Right renal pelvis (tissue), 4 donors: ENCODE measurements at places on chromosomes 3 and 15. TPM values are rescaled to one million over a fixed set of nuclear protein-coding genes. Genes with fewer than 3 reads are reported as not detected.

GRCh38 chr15:22866079-22866478 lies 27.6 kb downstream of the NIPA2 start:
- DNase-seq, result no peak

The PROK2 gene
- polyA plus RNA-seq, result 0.06 TPM

DNA sequence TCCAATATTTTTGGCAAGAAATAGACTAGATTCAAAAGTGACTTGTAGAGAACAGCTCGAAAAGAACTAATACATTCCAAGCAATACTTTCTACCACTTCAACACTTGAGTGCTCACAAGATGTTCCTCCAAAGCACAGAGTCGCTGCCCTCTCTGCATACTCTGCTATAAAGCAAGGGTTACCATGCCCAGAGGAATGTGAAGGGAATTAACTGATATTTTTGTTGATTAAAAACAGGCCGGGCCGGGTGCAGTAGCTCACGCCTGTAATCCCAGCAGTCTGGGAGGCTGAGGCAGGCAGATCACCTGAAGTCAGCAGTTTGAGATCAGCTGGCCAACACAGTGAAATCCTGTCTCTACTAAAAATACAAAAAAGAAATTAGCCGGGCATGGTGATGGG lies 57.6 kb upstream of the CSPG5 start:
- DNase-seq, result no peak

DNA sequence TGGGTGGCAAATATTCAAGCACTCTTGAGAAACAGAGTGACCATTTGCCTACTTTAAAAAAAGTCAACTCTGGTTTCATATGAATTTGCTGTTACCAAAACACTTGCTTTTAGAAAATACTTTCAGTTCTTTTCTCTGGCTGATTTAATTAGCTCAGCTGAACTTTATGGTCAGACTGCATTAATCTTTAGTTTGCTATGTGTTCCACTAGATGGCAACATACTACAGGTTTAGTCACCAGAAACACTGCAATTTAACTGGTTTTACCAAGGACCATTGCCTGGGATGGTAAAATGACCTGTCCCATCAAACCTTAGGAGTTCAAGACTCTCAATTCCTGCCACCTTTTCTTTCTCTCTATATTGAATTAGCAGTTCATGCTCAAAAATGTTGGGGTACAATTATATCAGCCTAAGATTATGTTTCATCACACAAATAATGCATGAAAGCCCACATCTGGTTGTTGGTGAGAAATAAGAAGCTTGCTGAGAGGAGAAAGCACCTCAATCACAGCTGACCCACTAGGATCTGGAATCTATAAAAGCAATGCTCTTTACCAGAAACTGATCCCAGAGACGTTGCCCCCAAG lies 14.2 kb downstream of the EIF4E3 start:
- DNase-seq, result no peak

DNA sequence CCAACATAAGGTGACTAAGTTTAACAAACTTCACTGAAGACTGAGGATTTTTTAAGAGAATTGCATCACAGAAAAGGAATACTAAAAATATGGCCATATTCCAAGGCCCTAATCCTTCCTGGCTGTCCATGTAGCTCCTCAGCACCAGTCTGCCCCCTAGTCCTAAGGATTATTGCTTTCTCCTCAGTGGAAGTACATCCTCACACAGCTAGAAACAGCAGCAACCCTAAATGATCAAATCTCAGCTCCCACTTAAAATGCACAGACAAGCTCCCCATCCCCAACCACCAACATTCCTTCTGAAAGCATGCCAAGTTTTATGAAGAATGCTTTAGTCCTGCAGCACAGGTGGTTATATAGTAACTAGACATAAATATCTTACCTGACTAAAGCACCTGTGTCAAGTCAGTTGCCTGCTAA lies 14.7 kb downstream of the ST3GAL6 start:
- no peak for DNase-seq

The SLC22A13 gene
- polyA plus RNA-seq, result 1.6 TPM

The EPM2AIP1 gene
- 56.0 TPM for polyA plus RNA-seq

GRCh38 chr3:21795152-21795837 lies 44.3 kb upstream of the ZNF385D start:
- DNase-seq, result no peak

DNA sequence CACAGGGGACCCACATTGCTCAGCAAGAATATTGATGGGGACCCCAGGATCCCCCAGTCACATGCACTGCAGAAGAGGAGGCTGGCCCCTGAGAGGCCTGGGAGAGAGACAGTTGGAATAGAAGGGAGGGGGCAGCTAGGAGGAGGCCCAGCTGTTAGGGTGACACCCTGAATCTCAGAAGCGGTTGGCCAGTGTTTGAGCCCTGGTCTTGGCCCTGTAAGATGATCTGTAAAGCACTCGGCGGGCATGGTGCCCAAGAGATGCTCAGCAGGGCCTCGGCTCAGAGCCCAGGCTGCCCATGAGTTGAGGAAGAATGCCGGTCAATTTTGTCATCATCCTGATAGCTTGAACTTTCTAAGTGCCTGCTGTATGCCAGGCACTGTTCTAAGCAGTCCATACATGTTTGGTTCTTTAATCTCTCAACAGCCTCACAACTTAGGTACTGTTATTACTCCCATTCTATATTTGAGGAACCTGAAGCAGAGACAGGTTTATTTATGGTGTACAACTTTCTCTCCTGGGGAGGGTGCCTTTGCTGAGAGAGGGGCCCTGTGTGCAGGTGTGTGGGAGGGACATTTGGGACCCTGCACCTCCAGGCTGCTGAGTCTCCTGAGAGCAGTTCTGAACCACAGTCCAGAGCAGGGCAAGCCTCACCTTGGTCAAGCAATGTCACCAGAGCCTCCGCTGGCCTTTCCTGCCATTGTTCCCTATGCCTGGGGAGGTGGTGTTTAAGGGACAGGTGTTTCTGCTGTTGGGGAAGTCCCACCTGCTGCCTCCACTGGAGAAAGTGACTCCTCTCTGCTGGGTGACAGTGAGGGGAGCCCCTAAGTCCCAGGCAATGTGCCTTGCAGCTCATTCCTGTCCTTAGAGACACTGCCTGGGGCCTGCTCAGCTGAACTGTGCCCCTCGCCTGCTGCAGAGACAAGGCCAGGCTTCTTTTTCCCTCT lies 26.0 kb downstream of the SLC6A6 start:
- DNase-seq, result no peak

DNA sequence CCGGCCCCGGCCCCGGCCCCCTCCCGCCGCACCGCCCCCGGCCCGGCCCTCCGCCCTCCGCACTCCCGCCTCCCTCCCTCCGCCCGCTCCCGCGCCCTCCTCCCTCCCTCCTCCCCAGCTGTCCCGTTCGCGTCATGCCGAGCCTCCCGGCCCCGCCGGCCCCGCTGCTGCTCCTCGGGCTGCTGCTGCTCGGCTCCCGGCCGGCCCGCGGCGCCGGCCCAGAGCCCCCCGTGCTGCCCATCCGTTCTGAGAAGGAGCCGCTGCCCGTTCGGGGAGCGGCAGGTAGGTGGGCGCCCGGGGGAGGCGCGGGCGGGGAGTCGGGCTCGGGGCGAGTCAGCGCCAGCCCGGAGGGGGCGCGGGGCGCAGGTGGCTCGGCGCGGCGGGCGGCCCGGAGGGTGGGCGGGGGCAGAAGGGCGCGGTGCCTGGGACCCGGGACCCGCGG lies 352 bp downstream of the CHRD start:
- no peak for DNase-seq

The C3orf22 gene
- 0.06 TPM for polyA plus RNA-seq

GRCh38 chr3:48118322-48118721 lies 69.9 kb downstream of the CDC25A start:
- no peak for DNase-seq

- peak; percentile 38 for DNase-seq
Measured at GRCh38 chr3:24829011-24829581, 334.4 kb upstream of the THRB start.

GRCh38 chr3:148759430-148759829 lies 61.7 kb downstream of the AGTR1 start:
- DNase-seq, result no peak

The MUC13 gene
- 0.03 TPM for polyA plus RNA-seq

DNA sequence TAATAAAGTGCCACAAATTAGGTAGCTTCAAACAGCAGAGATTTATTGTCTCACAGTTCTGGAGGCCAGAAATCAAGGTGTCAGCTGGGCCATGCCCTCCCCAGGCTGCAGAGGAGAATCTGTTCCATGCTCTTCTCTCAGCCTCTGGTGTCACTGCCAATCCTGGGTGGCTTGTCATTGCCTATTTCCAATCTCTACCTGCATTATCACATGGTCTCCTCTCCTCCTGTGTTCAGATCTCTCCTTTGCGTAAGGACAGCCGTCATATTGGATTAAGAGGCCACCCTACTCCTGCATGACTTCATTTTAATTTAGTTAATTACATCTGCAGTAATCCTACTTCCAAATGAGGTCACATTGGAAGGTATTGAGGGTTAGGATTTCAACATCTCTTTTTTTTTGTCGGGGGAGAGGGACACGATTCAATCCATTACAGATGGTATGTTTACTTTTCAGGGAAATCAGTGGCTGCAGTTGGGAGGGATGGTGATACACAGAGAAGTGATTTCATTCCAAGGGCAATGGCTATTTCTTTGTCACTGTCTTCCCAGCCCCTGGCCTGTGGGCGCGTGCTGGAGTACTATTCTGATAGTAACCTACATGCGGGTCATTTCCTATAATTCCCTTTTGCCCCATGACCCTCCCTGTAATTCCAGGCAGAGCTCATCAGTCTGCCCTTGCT lies 169.4 kb downstream of the MINAR1 start:
- DNase-seq, result no peak

The GLDN gene
- 0.24 TPM for polyA plus RNA-seq

DNA sequence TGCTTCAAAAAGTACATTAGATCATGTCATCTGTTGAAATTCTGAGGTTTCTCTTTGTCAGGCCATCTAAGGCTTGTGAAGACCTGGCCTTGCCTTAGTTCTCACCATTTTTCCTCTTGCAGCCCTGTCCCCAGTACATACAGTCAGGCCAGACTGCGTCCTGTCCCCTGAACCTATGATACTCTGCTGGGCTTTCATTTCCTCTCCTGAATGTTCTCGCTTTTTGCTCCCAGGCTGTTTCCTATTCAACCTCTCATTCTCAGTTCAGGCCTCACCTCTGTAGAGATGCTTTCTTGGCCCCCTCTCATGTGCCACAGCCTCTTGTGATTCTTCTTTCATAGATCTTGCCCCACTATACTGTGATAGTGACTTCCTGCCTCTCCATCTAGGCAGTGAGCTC lies 648.8 kb upstream of the KCNMB2 start:
- no peak for DNase-seq

- no peak for DNase-seq
Measured at GRCh38 chr15:29226436-29227208, 43.0 kb downstream of the NSMCE3 start.

GRCh38 chr3:164459521-164460151 lies 618.7 kb downstream of the SI start:
- DNase-seq, result no peak

- no peak for DNase-seq
Measured at GRCh38 chr3:120300971-120301370, 15.9 kb upstream of the GPR156 start.

DNA sequence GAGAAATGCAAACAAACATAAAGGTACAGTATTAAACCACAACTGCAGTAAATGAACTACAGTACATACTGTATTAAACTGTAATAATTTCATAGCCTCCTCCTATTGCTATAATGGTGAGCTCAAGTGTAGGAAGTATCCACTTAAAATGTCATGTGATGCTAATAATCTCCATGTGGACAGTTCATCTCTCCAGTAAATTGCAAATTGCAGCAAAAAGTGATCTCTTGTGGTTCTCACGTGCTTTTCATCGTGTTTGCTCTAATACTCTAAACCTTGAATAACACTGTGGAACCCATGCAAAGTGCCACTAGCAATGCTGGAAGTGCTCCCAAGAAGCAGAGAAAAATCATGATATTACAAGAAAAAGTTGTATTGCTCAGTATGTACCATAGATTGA lies 9.2 kb upstream of the FNDC3B start:
- DNase-seq, result no peak

- DNase-seq, result peak; percentile 48
Measured at GRCh38 chr3:69542089-69542804, 156.4 kb upstream of the FRMD4B start.

DNA sequence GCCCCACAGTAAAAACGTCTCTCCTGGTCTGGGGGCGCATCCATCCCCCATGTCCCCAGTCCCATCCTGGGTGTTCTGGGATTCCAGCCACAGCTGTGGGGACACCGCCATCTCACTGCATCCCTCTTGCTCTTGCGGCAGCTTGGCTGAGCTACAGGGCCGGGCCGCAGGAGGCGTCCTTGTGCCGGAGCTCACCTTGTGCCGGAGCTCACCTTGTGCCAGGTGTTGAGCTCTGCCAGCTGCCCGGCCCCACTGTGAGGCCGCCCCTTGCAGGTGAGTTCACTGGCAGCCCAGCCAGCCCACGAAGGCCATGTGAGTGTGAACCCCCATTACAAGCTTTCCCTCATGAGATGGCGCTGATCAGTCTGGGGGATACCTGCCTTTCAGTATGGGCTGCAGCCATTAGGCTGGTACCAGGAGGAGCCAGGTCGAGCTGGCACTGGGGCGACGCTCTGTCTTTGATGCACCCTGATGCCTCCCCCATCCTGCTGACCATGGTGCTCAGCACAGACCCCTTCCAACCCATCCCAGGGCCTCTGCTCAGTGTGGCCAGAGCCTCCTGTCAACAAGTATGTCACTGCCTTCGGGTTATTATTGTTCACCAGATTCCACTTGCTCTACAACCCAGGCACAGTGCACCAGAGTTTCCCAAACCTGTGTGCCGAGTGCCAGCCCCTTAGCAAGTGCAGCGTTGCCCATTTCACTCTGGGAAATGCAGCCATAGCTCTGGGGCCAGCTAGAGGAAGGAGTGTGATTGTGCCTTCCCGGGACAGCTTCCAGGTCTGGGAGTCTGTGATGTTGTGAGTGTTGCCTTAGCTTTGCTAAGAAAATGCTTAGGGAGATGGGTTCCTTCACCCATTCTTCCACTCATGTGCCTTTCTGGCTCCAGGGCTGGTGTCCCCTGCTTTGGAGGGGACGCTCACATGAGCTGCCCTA lies 105.7 kb downstream of the APBA2 start:
- no peak for DNase-seq

DNA sequence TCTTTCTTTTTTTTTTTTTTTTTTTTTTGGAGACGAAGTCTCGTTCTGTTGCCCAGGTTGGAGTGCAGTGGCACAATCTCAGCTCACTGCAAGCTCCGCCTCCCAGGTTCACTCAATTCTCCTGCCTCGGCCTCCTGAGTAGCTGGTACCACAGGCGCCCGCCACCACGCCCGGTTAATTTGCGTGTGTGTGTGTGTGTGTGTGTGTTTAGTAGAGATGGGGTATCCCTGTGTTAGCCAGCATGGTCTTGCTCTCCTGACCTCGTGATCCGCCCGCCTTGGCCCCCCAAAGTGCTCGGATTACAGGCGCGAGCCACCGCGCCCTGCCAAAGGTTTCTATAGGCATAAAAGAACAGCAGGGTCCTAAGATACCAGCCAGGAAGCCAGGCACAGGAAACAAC lies 261.0 kb upstream of the CCDC54 start:
- no peak for DNase-seq

GRCh38 chr3:36488077-36488789 lies 107.9 kb downstream of the STAC start:
- DNase-seq, result no peak

The SLC15A2 gene
- 9.5 TPM for polyA plus RNA-seq

GRCh38 chr3:133799794-133800585 lies 5.6 kb upstream of the SRPRB start:
- DNase-seq, result no peak

- DNase-seq, result no peak
Measured at GRCh38 chr3:141110322-141110721, 59.2 kb downstream of the SPSB4 start.
